ENCODE measurements at places on chromosomes 12 and 14. TPM values are rescaled to one million over a fixed set of nuclear protein-coding genes. Genes with fewer than 3 reads are reported as not detected.

DNA sequence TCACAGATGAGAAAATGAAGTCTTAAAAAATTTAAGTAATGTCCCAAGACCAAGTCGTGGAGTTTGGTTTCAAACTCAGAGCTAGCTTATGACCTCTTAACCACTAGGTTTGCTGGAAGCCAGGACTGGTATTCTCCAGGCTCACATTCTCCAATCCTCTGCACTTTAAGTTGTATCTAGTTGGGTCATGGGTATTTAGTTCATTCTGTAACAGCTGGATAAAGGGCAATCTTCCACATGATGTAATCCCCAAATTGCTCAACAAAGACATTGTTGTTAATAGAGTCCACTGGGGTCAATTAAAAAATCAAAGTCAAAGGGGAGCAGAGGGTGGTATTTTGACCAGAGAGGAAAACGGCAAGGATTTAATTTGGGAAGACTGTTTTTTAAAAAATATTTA, 17.8 kb upstream of the GAS2L3 start:
- no peak for DNase-seq

GRCh38 chr14:23579739-23580138, 1.1 kb upstream of the JPH4 start:
- no peak for DNase-seq

MYO1H gene
- total RNA-seq, result 0.16 TPM

DNA sequence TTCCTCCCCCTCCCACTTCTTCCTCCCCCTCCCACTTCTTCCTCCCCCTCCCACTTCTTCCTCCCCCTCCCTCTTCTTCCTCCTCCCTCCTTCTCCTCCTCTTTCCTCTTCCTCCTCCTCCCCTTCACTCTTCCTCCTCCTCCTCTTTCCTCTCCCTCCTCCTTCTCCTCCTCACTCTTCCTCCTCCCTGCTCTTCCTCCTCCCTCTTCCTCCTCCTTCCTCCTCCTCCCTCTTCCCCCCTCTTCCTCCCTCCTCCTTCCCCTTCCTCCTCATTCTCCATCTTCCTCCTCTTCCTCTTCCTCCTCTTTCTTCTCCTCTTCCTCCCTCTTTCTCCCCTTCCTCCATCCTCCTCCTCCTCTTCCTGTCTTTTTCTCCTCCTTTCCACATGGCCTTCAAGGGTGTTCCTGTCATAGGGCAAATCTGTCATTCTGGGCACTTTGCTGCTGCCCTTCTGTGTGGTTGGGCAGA, 111.4 kb downstream of the PHETA1 start:
- DNase-seq, result no peak

ATXN3 gene
- total RNA-seq, result 15.7 TPM

All from left ventricle myocardium inferior (tissue), 1 donor.